Esophagus mucosa (tissue), 1 donor: ENCODE measurements at places on chromosomes 16 and 17. TPM values are rescaled to one million over a fixed set of nuclear protein-coding genes. Genes with fewer than 3 reads are reported as not detected.

Gene PPP1R27
- total RNA-seq = 0.24 TPM

Gene MPG
- total RNA-seq = 46.5 TPM

Gene KRTAP4-9
- not detected for total RNA-seq

Gene KRT28
- not detected for total RNA-seq

Gene TMIGD1
- not detected for total RNA-seq

Gene CMTR2
- 18.7 TPM for total RNA-seq

Gene CYB5B
- 83.7 TPM for total RNA-seq

Gene NDUFB10
- total RNA-seq = 115 TPM

Gene TBX2
- 1.6 TPM for total RNA-seq

Gene SDR42E2
- not detected for total RNA-seq

GRCh38 chr17:8946476-8946875, 19.0 kb downstream of the PIK3R5 start:
- ATAC-seq = no peak

- no peak for ATAC-seq
Measured at GRCh38 chr17:17668775-17669579, 12.3 kb upstream of the RAI1 start.

DNA sequence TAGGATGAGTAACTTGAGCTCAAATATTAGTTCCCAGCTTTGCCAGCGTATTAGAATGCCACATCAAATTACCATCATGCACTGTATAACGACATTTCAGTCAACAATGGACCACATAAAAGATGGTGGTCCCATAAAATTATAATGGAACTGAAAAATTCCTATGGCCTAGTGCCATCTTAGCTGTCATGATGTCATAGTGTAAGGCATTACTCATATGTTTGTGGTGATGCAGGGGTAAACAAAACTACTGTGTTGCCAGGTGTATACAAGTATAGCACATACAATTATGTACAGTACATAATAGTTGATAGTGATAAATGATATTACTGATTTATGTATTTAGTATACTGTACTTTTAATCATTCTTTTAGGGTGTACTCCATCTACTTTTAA, 54.4 kb upstream of the NETO2 start:
- no peak for ATAC-seq

DNA sequence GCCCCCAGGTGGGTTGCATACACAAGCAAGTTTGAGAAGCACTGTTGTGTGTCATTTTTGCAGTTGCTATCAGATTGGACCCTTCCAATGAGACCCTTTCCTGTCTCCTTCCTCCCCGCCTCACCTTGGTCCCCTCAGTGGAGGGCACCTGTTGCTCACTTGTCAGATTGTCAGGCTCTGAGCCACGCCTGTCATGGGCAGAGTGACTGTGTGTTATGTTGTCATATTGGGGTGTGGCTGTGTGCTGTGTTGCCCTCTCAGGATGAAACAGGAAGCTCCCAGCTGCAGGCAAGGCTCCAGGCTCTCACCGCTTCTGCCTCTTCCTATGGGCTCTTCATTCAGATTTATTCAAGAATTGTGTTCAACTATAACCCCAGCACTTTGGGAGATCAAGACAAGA, 302.9 kb downstream of the CPPED1 start:
- peak; percentile 93 for ATAC-seq

- no peak for ATAC-seq
Measured at GRCh38 chr16:553601-554296, 6.4 kb upstream of the PRR35 start.

DNA sequence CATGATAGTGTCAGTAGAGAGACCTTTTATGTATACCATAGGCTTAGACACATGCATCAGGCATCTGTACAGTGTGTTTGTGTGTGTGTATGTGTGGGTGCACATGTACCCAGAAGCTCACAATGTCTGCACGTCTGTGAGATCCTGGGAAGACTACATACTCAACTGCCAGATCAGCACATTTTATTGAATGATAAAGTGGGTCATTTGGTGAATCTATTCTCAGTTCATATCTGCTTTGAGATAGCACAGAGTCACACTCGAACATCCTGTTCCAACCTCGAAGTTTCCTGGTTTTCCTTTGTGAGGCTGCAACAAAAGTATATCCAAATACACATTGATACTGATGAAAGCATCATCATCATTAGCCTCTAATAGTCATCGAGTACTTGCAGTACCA, 63.6 kb downstream of the MAF start:
- no peak for ATAC-seq

- no peak for ATAC-seq
Measured at GRCh38 chr17:44972953-44973352, 4.8 kb upstream of the C1QL1 start.

DNA sequence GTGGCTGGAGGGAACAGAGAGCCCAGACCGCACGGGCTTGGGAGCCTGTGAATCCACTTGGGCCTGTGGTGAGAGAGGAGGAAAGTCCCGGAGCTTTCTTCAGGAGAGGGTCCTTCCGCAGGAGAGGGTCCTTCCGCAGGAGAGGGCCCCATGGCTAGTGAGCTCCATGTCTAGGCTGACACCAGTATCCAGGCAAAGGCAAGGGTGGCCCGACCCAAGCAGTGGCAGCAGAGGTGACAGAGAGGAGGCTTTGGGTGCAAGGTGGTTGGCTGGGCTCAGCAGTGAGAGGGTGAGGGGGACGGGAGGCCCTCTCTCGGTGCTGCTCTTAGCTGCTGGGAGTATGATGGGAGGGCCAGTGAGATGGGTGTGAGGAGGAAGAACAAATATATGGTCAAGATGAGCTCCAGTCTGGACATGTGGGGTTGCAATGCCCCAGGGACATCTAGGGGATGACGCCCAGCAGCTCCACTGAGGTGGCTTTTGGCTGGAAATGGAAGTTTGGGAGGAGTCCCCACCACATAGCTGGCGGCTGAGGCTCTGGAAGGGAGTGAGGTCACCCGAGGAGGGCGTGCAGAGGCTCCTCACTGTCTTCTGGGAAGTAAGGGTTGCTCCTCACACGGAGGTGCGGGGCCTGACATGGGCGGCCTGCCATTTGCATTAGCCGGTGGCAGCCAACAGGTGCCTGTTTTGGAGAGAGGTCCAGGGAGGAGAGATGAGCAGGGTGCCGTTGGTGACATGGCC, 2.3 kb upstream of the HSD3B7 start:
- ATAC-seq = no peak

DNA sequence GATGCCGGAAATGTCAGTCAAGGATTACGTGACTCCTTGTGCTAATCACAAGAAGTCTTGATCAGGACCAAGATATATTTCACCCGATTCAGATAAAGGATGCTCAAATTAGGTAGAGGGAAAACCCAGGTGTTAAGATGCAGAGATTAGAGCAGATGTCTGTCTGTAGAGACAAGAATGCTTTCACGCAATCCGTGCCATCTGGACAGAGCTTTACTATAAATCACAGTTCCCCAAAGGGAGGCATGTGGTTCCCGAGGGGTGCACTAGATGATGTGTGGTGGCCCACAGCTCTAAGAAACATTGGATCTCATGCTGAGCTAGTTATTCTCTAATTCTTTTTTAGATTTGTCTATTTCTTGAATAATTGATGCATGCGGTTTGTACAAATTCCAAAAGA, 9.8 kb upstream of the MAP3K14 start:
- ATAC-seq = no peak

GRCh38 chr16:85357924-85358505, 245.7 kb upstream of the CIBAR2 start:
- no peak for ATAC-seq

- ATAC-seq = peak; percentile 17
Measured at GRCh38 chr16:2468233-2468724, 2.8 kb upstream of the NTN3 start.

- no peak for ATAC-seq
Measured at GRCh38 chr16:89656435-89657121, 930 bp downstream of the CHMP1A start.

DNA sequence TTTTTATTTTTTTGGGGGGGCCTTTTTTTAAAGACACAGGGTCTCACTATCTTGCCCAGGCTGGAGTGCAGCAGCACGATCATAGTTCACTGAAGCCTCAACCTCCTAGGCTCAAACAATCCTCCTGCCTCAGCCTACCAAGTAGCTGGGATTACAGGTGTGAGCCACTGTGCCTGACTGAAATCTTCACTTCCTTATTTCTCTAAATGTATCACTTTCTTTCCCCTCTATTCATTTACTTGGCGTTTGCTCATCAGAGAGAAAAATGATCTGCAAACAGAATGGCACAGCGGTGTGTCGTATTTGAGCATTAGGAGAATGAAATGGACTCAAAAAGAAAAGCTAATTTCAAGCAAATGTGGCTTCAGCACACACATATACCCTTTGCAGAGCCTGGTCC, 44.3 kb upstream of the CDH5 start:
- no peak for ATAC-seq

DNA sequence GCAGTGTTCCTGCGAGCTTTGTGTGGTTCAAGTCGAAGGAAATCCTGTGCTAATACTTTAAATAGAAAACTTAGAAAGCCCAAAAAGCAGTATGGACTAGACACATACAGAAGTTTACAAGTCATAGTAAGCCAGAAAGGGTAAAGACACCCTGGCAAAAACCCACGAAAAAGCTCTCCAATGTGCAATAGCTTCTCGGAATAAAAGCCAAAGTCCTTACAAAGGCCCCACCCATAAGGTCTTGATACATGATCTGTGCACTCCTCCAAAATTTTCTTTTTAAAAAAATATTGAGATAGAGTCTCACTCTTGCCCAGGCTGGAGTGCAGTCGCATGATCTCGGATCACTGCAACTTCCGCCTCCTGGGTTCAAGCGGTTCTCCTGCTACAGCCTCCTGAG, 10.3 kb downstream of the C16orf86 start:
- no peak for ATAC-seq

GRCh38 chr16:49013727-49014080, 267.9 kb downstream of the CBLN1 start:
- ATAC-seq = no peak

DNA sequence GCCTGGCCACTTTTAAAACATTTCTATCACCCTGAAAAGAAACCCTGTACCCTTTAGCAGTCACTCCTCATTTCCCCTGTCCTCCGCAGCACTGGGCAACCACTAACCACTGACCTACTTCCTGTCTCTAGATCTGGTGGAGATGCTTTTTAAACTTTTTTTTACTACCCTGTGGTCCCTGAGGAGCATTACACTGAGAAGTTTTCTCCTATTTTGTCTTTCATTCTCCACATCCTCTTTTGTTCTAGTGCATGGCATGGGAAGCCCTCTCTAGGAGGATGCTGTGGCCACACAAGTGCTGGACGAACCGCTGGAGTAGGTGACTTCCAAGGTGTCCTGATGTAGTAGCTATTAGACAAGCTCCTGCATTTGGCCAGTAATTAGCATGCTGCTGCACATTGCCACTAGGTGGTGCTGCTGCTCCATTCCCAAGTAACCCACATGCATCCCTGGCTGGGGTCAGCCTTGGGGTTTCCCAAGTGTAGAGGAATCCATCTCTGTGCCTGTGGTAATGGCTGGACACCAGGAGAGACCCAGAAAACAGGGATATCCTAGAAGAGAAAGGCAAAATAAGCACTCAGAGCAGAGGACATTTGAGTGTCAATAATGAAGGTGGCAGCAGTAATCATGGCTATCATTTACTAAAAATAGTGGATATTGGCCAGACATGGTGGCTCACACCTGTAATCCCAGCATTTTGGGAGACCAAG, 143.8 kb upstream of the CRHR1 start:
- ATAC-seq = peak; percentile 67

- ATAC-seq = no peak
Measured at GRCh38 chr17:48021934-48022333, 15.7 kb downstream of the COPZ2 start.

DNA sequence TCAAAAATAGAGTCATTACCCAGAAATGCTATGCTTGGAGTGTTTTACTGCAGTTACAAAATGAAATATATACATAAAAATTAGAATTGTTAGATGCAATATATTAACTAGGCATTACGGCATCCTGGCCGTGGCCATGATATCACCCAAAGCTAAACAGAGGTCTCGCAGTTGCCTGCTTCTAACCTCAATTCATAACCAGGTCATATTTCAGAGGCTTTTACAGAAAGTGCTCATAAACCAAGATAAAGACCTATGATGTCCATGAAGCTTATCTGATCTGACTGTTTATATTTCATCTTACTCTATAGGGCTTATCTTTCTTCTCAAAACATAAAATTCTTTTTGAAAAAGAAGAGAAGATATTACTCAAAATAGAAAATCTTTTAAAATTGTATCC, 664.5 kb upstream of the SALL1 start:
- no peak for ATAC-seq

DNA sequence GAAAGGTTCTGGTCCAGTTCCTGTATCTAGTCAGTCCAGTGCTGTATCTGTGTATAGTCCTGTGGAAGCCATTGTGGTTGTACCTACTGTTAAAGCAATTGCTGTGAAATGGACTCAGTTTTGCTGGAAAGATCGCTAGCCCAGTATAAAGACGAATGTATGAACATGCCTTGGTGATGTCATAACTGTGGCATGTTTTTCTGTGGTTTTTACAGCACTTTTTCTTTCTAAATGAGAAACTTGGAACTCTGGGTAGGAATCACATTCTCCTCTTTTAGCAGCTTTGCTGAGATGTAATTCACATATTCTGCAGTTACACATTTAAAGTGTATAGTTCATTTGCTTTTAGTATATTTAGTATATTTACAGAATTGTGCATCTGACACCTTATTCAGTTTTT, 58.1 kb downstream of the MAP2K4 start:
- ATAC-seq = no peak

DNA sequence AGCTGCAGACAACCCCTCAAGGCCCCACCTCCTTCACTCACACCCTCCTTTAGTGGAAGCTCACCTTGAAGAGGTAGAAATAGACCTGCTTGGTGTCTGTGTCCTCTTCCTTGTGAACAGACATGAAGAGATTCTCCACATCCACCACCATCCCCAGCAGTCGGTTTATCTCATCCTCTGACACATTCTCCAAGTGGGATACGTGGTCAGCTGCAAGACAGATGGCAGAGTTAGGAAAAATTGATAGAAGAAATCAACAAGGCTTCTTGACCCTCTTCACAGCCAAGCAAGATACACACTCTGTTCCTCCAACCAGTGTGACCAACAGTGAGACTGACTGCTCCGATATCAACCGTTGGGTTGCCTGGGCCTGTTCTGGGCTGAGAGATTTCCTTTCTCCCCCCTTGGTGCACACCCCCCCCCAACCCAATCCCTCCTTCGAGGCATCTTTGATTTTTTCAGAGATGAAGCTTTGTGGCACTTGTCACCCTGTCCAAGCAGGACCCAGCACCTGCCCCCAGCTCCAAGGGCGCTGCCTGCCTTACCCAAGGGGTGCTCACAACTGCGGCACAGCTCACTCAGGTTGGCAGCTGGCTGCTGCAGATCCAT, 902 bp downstream of the KAT2A start:
- no peak for ATAC-seq

GRCh38 chr17:27882162-27882840, 10.9 kb downstream of the LYRM9 start:
- ATAC-seq = no peak
